ENCODE measurements at places on chromosomes 4 and X.

- DNase-seq, result no peak
These were observed 7.3 kb downstream of the SHOX start for GRCh38 chrX:637660-638481.

DNA sequence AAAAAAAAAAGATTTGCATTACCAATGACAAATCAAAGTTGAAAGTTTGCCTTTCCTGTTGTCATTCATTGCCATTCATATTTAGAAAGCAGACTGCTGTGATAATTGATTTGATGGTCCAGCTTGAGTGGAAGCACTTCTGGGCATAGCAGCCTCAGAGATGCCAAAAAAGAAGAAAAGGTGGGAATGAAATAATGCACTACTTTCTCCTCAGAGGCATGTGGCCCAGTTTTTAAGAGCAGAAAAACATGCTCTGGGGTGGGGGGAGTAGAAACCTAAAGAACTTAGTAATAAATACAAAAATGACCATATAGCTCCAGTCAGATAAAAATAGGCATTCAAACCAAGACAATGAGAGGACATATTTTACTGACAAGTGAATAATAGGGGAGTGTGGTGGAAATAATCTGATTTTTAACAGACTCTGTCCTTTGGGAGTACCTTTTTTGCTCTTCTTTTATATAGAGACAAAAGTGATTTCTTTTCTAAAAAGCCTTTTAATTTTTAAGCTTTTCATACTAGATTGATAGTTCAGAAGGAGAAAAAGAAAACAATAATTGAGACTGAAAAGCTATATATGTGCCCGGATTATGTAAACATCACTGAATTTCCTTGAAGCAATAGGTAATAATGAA, 599.1 kb downstream of the RPA4 start:
- no peak for DNase-seq

DNA sequence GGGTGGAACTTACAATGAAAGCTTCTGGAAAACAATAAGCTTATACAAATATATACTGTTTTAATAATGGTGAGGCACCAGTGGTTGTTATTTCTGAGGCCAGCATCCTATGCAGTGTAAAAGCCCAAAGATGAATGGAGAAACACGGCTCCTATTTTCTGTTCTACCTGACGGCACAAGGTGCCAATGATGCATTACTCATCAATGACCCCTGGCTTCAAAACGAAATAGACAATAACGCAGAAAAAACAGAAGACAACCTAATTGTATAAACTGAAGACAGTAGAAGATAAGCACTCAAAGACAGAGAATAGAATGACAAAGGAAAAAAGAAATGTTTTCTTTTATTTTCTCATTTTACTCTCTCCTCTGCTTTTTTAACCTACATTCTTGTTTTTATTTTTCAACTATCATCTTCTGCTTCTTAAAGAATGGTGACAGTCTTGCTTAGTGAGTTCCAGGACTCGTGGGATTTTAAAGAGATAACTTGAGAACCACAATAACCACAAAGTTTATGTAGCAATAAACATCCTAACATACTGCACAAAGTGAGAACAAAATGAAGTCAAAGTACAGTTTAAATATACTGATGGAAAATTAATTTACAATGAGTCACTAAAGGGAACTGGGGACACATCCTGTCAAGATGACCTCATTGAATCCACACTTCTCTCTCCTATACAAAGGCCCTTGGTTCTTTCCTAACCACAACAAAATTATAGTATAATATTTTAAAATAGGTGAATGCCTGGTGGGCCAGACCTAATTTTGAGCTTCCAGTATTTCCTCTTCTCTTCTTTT, 169.8 kb downstream of the BTC start:
- no peak for DNase-seq

GRCh38 chrX:108221301-108221864, 129.8 kb downstream of the ATG4A start:
- DNase-seq, result no peak

GRCh38 chrX:17521871-17522693, 147.1 kb downstream of the NHS start:
- DNase-seq, result no peak
